ENCODE measurements at places on chromosomes 11 and 22. TPM values are rescaled to one million over a fixed set of nuclear protein-coding genes. Genes with fewer than 3 reads are reported as not detected.
A peak's percentile ranks its signal among the peaks of the same experiment; 100 is the strongest.

PLAAT3 gene
- 4.7 TPM for total RNA-seq

ZDHHC24 gene
- total RNA-seq: 24.5 TPM

LRP4 gene
- not detected for total RNA-seq

IGSF9B gene
- 36.0 TPM for total RNA-seq

ARHGAP20 gene
- total RNA-seq: 0.17 TPM

APOBEC3H gene
- 8.5 TPM for total RNA-seq

ACR gene
- not detected for total RNA-seq

SULT4A1 gene
- not detected for total RNA-seq

PATE4 gene
- not detected for total RNA-seq

APOBEC3B gene
- total RNA-seq: 0.64 TPM

OAF gene
- total RNA-seq: 1.3 TPM

DEFB131B gene
- total RNA-seq: not detected

TUBA8 gene
- 2.7 TPM for total RNA-seq

MUC5AC gene
- total RNA-seq: not detected

CYB5R2 gene
- not detected for total RNA-seq

CARD16 gene
- total RNA-seq: 59.0 TPM

DNA sequence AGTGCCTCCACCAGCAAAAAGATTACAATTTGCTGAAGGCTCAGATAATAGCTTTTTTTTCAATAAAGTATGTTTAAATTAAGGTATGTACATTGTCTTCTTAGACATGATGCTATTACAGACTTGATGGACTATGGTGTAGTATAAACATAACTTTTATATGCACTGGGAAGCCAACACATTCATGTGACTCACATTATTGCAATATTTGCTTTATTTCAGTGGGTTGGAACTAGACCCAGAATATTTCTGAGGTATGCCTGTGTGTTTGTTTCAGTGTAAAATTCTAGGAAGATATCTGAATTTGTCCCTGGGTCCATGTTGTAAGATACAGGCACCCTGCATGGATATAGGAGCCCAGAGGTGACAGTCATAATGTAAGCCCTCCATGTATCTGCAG is 120.0 kb upstream of the BDNF start:
- no peak for DNase-seq

DNA sequence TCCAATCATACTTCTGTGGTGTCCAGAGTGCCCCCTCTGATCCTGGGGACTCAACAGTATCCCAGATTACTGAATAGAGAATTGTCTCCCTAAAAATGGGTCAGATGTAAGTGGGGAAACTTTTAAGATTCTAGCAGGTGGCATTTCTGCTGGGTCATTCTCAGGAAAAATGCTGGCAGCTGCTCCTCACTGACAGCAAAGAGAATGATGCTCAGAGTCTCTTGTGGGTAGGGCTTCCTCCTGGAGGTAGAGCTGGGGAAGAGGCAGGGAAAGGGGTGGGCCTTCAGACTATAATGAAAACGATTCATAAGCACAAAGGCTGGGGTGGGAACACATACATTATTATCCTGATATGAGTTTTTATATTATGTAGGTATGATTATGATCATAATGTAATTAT is 647.2 kb downstream of the NELL1 start:
- no peak for DNase-seq

GRCh38 chr11:16336721-16337120 is 19.6 kb downstream of the SOX6 start:
- DNase-seq: no peak

DNA sequence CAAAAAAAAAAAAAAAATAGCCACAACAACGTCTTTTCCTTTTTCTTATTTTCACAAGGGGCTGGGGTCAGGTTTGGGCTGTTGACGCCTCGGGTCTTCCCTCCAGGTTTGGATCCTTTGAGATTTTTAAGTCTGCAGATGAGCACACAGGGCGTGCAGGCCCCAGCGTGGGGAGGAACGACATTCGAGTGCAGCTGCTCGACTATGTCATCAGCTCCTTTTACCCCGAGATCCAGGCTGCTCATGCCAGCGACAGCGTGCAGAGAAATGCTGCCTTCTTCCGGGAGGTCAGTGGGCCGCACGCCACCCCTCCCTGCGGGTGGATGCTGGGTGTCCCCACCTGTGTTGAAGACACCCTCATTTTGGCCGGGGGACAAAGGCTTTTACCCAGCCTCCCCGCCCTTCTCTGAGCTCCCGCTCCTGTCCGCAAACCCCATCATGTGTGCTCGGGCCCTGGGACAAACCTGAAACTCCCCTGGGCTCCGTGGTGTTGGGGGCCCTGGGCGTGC is 7.7 kb downstream of the SELENOO start:
- no peak for DNase-seq

GRCh38 chr11:2863276-2863618 is 22.3 kb downstream of the CDKN1C start:
- no peak for DNase-seq

- DNase-seq: no peak
These were observed 12.7 kb downstream of the TMEM121B start for GRCh38 chr22:17108256-17109112.

DNA sequence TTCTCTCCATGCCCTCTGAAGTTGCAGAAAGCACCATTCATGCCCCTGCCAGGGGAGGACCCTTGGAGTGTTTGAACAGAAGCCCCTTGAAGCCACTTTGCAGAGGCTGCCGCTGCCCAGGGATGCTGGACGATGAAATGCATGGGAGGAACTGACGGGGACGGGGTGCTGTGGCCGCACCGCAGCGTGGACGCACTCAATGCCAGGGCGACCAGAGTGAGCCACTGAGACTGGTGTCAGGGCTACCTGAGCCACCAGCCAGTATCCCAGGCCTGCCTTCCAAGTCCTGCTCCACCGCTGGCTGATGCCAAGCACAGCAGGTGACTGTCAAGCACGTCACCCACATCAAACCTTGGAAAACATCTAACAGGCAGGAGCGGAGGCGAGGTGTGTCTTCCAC is 17.6 kb downstream of the PHF21B start:
- DNase-seq: no peak

- no peak for DNase-seq
These were observed 274.5 kb upstream of the B3GAT1 start for GRCh38 chr11:134686460-134687061.

DNA sequence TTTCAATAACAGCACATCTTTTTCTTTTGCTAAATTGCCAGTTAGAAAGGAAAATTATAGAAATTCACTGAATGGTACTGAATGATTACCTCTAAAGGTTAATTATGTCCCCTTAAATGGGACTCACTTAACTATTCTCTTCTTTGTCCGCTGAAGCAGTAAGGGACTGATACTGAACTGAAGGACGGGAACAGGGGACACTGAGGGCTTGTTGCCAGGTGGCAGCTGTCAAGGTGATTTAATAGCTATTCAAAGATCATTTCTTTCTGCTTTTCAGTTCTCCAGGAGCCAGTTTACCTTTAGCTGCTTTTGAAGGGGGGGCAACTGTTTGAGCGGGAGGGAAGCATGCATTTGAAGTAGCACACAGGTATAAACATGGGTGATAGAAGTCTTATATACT is 325.4 kb upstream of the CCDC90B start:
- no peak for DNase-seq

GRCh38 chr11:49424136-49424535 is 215.7 kb upstream of the FOLH1 start:
- DNase-seq: no peak

DNA sequence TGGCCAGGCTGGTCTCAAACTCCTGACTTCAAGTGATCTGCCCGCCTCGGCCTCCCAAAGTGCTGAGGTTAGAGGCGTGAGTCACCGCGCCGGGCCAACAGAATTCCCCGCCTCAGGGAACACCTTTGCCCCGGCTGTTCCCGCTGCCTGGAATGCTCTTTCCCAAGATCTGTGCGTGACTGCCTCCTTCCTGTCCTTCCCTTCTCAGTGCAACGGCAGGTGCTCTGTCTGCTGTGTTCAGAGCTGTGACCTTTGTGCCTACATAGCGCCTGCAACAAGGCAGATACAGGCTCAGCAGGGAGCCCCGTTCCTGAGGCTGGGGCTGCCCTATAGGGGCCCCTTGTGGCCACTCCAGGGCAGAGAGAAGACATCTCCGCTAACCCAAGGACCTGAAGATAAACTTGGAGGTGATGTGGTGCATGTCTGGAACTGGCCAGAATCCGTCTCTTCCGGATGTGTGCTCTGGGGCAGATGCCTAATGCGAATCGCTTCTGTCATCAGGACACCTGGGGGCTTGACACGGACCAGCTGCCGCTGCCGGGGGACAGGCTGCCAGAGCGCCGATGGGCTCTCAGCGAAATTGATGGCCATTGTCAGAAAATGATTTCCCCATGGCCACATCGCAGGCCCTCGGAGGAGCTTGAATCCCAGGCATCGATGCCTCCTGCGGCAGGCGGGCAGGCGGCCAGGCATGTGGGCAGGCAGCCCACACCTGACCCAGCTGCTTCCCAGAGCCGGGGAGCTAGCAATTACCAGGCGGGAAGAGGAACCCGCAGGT is 43.5 kb upstream of the TCF20 start:
- peak; percentile 57 for DNase-seq

DNA sequence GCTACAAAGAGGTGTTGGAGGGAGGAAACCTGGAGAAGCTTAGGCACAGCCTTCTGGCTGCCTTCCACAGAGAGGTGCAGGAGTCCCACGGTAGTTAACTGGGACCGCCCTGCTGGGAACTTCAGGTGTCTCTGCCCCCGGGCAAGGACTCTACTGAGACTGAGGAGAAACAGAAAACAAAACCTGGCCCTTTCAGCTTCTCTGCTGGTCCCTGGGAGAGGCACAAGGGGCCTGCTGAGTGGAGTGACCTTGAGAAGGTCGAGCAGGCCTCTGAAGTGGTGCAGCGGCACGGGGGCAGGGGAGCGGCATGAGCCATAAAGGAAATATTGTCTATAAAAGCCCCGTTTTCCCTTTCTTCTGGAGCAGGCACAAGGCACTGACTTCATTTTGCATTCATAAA is 38.9 kb downstream of the NTM start:
- no peak for DNase-seq

DNA sequence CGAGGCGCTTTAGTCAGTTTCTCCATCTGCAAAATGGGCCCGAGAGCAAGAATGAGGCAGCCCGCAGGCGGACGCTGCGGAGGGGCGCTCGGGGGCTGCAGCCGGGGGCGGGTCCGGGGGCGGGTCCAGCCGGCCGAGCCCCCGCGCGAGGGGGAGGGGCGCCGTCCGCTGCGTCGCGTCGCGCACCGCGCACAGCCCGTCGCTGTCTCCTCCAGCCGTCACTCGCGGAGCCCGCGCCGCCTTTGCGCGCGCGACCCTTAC is 282 bp downstream of the PC start:
- DNase-seq: no peak

GRCh38 chr11:80771017-80771416 is 1330.2 kb upstream of the TENM4 start:
- no peak for DNase-seq

DNA sequence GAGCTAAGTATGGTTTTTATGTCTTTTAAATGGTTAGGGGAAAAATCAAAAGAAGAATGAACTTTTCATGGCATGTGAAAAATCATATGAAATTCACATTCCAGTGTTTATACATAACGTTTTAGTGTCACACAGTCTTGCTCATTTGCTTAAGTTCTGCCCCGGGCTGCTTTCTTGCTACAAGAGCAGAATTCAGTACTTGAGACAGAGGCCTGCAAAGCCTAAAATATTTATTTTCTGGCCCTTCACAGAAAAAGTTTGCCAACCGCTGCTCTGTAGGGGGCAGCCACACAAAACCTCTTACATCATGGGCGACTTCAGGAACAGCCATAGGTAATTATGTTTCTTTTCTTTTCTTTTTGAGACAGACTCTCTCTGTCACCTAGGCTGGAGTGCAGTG is 1.0 kb upstream of the ATG2A start:
- DNase-seq: no peak

- no peak for DNase-seq
These were observed 1018.3 kb downstream of the DLG2 start for GRCh38 chr11:84608837-84609196.

GRCh38 chr11:118636569-118637290 is 29.3 kb downstream of the PHLDB1 start:
- DNase-seq: no peak

DNA sequence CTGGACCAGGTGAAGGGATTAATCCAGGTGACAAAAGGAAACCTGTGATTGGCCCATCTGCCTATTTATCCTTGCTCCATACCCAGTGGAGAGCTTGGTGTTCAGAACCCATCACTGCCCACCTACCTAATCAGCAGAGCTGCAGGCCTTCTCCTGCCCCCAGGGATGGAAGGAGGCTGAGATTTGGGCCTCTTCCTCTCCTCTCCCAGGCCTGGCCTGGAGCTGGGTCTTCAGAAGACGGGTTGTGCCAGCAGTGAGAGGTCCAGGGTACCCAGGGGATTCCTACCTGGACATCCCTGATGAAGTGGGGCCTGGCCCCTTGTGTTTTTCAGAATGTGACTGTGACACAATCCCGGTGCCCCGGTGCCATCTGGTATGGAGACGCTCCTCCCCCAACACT is 80.3 kb upstream of the MYOD1 start:
- no peak for DNase-seq

GRCh38 chr11:126341760-126342161 is 13.7 kb upstream of the ST3GAL4 start:
- no peak for DNase-seq

GRCh38 chr22:27269751-27270543 is 531.6 kb downstream of the MN1 start:
- no peak for DNase-seq

GRCh38 chr11:5713695-5714094 is 22.6 kb upstream of the OR56B1 start:
- DNase-seq: no peak

GRCh38 chr11:35748644-35749043 is 86.1 kb downstream of the TRIM44 start:
- no peak for DNase-seq

DNA sequence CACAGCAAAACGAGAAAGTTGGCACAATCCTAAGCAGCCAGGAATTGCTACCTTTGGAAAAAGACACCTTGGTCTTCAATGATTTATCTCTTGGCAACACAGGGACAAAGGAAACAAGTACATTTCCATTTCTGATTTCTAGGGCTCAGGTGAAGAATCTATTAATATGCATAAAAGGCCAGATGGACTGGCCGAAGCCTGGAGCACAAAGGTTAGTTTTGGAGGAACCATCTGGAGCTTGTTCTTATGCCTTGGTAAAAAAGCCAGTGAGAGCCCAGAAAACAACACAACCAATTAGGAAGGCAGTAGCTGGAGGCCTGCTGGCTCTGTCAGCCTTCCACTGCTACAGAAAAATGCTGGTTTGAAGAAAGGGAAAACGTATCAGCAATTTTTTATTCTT is 713.5 kb upstream of the API5 start:
- no peak for DNase-seq

GRCh38 chr11:131537196-131537595 is 166.8 kb downstream of the NTM start:
- DNase-seq: no peak

All from CD4-positive, alpha-beta memory T cell (primary cell).